Stimulated activated CD4-positive, alpha-beta T cell treated with anti-CD3 and anti-CD28 coated beads, TNF-alpha, amount 100 ng/mL, for 48 hours (primary cell): ENCODE measurements at places on chromosomes 1 and 21.

- no peak for DNase-seq
Observed at GRCh38 chr1:86416343-86416742, 7.6 kb upstream of the CLCA2 start.

DNA sequence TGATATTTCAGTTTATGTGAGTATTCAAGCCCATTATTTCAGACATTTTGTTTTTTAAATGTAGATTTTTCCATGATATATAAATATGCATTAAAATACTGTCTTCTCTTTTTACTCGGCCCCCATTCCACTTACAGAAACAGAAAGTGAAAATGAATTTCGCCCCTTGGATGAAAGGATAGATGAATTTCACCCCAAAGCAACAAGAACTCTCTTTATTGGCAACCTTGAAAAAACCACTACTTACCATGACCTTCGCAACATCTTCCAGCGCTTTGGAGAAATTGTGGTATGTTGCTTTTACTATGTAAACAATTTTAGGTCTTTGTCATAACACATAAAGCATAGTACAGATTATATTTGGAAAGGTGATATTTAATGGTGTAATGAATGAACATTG lies 59.9 kb downstream of the ZBTB17 start:
- no peak for DNase-seq

- no peak for DNase-seq
Observed at GRCh38 chr1:64470665-64471217, 812 bp downstream of the CACHD1 start.

- no peak for DNase-seq
Observed at GRCh38 chr1:242425232-242425631, 99.3 kb downstream of the PLD5 start.

DNA sequence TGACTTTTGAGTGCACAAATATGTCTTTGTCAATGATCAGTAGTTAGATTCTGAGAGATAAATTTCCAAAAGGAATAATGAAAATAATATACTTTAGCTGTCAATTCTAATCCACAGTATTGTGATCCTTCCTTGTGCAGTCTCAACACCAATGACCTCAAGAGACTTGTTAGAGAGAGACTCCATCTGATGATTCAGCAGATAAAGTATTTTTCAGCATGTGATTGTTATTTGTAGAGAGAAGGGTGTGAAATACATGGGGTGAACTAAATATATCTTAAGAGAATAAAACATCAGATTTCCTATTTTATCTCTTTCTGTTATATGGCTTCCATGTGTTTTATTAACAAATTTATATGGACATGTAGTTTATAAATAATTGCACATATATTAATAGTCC lies 5.9 kb upstream of the ZNF124 start:
- no peak for DNase-seq
